Stomach (tissue), 19 donors: ENCODE measurements at places on chromosomes 6 and 20. TPM values are rescaled to one million over a fixed set of nuclear protein-coding genes. Genes with fewer than 3 reads are reported as not detected.

GRCh38 chr20:63492518-63492917, 6.4 kb downstream of the EEF1A2 start:
- no peak for DNase-seq

GRCh38 chr6:161547617-161548016, 273.8 kb upstream of the AGPAT4 start:
- no peak for DNase-seq

DNA sequence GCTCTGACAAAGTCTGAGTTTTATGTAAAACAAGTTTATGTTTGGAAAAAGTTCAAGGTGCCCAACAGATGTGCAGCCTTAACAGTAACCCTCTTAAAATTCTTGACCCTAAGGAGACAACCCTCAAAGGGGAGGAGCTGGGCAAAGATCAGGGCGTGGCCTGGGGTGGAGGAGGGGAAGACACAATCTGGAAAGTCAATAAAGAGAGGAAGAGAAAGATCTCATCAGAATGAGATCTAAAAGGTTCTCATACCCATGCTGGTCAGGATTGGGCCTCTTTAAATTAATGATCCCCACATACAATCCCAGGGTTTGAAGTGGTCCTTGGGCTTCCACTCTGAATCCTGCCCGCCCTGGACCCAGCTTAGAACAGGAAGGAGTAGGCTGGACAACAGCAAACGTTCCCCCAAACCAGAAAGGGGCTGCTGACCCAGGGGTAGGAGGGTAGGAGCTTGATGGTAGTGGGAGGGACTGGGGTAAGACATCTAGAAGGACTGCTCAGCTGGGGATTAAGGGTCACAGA, 33.0 kb downstream of the FOXP4 start:
- DNase-seq = no peak

DNA sequence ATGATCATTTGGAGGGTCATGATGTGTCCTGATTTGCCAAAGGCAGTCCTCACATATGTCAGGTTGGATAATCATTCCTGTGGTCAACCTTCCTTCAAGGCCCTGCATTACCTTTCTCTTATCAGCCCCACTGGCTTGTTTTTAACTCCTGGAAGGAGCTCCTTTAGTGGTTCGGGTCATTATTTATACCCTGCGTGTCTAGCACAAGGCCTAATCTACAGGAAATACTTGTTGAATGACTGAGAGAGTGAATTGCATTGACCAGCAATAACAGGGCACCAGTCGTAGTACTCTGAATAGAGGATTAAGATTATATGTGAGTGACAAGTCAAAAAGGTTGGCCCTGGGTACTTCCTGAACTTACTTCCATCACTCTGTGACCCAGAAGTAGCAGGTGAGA, 4.5 kb downstream of the HIVEP2 start:
- DNase-seq = no peak

DNA sequence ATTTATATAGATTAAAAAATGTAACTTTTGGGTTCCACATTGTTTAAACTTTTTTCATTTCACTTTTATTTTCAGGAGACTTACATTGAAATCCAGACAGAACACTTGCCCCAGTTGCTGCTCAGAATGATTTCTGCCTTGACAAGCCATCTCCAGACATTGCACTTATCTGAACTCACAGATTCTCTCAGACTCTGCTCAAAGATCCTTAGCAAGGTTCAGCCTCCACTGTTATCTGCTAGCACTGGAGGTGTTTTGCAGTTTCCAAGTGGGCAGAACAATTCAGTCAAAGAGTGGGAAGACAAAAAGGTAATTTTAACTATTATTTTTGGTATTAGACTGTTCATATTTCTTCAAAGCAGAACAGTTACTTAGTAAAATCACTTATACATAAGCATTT, 58.0 kb downstream of the DOP1A start:
- DNase-seq = no peak

GRCh38 chr20:62026564-62026856, 39.2 kb downstream of the TAF4 start:
- DNase-seq = no peak

DNA sequence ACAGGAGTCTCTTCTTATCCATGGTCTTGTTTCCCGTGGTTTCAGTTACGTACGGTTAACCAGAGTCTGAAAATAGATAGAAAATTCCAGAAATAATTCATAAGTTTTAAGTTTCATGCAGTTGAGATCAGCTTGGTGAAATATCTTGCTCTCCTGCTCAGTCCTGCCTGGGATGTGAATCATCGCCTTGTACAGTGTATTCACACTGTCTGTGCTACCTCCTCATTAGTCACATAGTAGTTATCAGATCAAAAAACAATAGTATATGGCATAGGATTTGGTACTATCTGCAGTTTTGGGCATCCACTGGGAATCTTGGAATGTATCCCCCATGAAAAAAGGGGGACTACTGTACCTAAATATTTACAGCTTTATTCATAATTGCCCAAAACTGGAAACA, 22.7 kb upstream of the MOCS1 start:
- DNase-seq = no peak

- no peak for DNase-seq
These were observed 11.3 kb downstream of the MDFI start for GRCh38 chr6:41649596-41649995.

DNA sequence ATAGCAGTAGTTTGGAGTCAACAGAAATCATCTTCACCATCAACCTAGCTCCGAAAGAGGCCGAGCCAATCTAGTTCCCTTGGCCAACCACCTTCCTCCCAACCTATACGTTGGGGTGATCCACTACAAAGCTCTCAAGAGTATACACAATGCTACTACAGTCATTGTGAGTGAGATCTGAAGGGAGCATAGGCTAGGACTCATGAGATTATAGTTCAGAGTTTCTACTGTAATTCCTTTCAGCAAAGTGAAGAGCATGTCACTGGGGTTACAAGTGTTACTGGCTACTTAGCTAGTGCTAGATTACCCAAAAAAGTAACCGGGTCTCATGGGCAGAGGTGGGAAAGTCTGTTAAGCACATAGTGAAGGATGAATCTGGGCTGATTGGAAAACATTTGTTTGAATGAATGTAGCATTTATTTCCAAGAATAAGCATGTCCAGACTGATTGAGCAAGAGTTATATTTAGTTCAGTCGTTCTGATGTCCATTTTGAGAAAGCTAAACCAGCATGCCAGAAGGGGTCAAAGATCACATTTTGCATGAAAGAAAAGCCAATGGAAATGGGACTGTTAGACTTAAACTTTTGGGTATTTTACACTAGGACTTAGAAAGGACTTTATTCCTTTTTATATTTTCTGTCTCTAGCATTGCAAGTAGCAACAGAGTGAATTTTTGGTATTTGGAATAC, 10.5 kb upstream of the ESR1 start:
- peak; percentile 34 for DNase-seq

GRCh38 chr6:169141671-169142537, 111.7 kb downstream of the THBS2 start:
- DNase-seq = no peak

GRCh38 chr6:41733707-41734665, 1.4 kb downstream of the TFEB start:
- DNase-seq = peak; percentile 77

- DNase-seq = no peak
These were observed 252.8 kb downstream of the TMEM242 start for GRCh38 chr6:157070403-157071107.

- DNase-seq = no peak
These were observed 8.7 kb upstream of the ECT2L start for GRCh38 chr6:138787138-138787537.

DNA sequence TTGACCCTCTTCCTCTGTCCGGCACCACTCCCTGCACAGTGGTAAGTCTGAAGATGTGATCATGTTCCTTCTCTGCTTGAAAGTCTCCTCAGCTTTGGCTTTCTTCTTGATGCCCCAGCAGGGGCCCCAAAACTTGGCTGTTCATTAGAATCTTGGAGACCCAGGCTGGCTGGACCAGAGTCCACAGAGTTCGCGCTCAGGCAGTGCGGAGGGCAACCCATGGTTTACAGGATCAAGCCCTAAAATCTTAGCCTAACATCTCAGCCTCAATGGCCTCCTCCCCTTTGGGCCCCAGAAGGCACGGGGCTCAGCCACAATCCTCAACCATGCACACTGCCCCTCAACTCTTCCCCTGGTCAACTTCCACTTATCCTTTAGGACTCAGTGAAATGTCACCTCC, 72.9 kb upstream of the GTSF1L start:
- no peak for DNase-seq

DNA sequence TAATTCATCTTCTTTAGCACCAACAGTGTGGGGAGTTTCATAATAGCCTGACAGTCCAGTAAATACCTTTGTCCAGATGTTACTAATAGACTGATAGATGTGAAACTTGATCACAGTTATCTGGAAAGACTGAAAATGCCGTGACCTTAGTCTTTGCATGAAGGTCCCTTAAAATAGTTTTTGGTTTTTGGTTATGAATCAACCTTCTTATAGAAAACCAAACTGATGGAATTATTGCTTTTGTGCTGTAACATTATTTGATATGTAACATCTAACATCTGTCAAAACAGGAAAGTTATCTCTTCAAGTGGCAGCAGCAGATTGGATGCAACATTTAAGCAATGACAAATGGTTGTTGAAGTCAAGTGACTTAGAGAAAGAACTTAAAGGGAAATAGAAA, 190.4 kb downstream of the DOK5 start:
- DNase-seq = no peak

DNA sequence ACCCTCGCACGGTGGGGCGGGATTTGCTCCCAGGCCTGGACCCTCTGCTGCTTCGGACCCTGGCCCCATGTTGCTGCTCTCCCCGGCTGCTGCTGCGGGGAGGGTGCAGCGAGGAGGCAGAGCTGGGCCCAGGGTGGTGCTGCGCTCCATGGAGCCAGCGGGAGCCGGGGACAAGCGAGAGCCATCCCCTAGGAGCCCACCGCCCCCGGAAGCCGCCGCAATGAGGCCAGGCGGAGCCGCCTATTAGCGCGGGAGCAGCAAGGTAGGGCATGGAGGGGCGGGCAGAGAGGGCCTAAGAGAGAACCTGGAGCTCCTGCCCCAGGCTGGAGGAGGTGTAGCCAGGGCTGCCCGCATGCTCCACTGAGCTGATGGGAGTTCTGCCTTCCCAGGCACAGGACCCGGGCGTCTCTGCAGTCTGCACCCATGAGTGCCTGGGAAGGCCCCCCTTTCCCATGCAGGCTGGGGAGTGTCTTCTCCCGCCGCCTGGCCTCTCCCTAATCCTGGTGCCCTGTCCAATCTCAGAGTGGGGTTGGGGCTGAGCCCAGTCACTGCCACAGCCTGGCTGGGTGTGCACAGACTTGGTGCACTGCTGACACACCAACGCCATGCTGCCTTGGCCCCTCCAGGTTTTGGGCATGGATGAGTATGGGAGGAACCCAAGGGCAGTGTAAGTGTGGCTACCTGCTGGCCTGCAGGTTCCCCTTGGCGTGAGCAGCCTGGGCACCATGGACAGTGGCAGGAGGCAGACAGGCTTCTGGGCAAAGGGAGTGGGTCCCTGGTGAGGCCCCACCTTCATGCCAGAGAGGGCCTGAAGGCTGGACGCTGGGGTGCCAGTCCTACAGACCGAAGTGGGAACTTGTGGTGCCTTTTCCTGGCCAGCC, 360.6 kb upstream of the MAP3K7 start:
- DNase-seq = no peak

- DNase-seq = no peak
These were observed 82.3 kb upstream of the KCNG1 start for GRCh38 chr20:51104960-51105920.

GRCh38 chr20:58956078-58956477, 25.0 kb upstream of the NELFCD start:
- no peak for DNase-seq

GRCh38 chr20:16267526-16267925, 305.7 kb downstream of the KIF16B start:
- no peak for DNase-seq

- DNase-seq = no peak
These were observed 643.8 kb downstream of the DHX35 start for GRCh38 chr20:39605908-39606307.

GRCh38 chr20:60986506-60987156, 265.4 kb upstream of the CDH4 start:
- no peak for DNase-seq

DNA sequence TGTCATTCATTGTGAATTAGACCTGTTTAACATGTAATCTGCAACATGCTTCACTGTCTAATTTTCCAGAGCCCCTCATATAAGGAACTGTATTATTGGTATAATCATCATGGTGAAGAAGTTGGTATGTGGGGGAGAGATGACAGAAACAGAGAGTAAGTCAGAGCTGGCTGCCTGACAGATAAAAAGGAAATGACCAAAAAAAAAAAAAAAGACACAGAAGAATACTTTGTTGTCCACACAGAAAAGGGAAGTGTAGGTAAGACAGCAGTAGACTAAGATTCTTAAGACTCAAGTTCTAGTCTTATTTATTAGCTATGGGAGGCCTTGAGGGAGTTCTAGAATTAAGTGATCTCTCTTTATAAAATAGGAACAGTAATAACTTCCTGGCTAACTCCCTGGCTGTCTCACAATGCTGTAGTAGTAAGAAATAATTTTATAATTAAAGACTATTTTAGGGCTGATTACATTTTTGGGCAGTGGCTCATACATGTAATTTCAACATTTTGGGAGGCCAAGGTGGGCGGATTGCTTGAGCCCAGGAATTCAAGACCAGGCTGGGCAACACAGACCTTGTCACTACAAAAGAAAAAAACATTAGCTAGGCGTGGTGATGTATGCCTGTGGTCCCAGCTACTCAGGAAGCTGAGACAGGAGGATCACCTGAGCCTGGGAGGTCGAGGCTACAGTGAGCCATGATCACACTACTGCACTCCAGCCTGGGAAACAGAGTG, 102.5 kb downstream of the PRL start:
- DNase-seq = no peak

DNA sequence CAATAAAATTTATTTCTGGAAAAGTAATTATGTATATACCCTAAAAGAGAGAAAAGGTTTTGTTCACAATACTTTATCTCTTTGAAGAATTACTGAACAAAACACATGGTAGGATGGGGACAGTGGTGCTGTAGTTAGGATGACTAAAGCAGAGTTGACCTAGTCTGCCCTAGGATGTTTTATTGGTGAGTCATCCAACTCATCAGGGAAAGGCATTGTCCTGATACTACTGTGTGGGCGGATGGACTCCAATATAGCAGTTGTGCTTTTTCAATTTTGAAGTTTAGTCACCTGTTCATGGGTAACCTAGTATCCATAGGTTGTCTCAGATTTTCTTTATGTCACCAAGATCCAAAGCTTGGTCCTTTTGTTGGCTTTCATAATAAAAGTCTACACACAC, 53.3 kb upstream of the EYS start:
- no peak for DNase-seq

GRCh38 chr6:53103993-53104675, 38.9 kb downstream of the FBXO9 start:
- DNase-seq = peak; percentile 23

The EPPIN gene
- not detected for total RNA-seq

The TMEM244 gene
- not detected for total RNA-seq

The SNX3 gene
- total RNA-seq = 166 TPM

The SEL1L2 gene
- total RNA-seq = not detected

The POPDC3 gene
- total RNA-seq = 4.9 TPM

The DEFB125 gene
- total RNA-seq = not detected

The RPS10 gene
- total RNA-seq = 1,974 TPM

The TIAM2 gene
- 5.3 TPM for total RNA-seq
